Left kidney (tissue), 8 donors: ENCODE measurements at places on chromosomes 16 and 17. TPM values are rescaled to one million over a fixed set of nuclear protein-coding genes. Genes with fewer than 3 reads are reported as not detected.

GRCh38 chr17:74148901-74149596 is 54.4 kb upstream of the RPL38 start:
- DNase-seq, result no peak

DNA sequence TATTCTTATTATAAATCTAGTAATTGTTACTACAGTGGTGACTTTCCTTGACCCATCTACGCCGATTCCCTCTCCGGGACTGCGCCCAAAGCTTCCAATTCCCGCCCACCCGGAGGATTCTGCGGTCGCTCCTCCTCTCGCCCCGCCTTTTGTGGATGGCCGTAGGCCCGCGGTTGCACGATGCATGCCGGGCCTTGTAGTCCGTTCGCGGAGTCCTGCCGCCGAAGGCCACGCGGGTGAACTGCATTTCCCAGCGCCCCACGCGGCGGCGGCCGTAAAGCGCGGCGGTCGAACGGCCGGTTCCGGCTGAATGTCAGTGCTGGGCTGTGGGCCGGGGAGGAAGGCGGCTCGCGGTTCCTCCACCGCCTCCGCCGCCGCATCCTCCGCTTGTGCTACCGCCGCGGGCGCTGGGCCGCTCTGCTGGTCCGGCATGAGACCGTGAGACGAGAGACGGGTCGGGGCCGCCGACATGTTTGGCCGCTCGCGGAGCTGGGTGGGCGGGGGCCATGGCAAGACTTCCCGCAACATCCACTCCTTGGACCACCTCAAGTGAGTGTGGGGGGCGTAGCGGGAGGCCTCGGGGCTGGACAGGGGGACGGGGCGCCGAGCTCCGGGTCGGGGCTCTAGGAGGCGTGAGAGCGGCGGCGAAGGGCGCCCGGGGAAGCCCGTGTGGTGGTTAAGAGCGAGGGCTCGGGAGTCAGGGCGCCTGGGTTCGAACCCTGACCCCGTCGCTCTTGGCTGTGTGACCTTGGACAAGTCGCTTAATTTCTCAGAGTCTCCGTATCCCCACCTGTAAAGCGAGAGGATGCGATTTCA is at the start of gene CLEC16A:
TSS of gene CLEC16A (plus strand) at position 316 of the 816 bp plus-strand sequence. CDS start at position 470, 154 bp downstream.
- DNase-seq, result peak; percentile 93

DNA sequence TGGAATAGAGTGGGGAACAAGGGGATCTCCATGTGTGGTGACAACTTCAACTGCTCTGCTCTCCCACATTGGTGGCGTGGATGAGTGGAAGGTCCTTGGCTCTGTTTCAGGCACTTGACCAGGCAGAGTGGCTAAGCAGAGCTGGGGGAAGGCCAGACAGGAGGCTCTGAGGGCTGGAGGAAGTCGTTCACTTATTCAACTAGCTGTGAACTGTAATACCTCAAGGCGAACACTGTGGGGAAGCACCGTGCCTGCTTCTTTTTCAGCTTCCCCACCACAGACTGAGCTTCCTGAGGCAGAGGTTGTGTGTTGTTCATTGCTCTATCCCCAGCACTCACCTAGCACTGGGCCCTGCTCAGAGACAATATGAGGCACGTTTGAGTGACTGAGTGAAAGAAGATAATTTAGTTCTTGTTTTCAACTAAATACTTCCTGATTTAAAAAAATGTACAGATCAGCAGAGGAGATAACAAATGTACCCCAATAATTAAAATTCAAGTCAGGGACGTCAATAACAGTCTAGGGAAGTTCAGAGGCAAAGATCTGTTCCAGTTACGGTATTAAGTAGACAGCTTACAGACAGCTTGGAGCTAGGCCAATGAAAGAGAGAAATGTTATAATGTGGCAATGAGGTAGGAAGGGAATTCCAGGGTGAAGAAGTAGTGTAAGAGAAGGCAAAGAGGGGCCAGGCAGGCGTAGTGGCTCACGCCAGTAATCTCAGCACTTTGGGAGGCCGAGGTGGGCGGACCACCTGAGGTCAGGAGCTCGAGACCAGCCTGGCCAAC is 34.7 kb downstream of the MYO18A start:
- peak; percentile 59 for DNase-seq

The MRC2 gene
- polyA plus RNA-seq, result 54.6 TPM

DNA sequence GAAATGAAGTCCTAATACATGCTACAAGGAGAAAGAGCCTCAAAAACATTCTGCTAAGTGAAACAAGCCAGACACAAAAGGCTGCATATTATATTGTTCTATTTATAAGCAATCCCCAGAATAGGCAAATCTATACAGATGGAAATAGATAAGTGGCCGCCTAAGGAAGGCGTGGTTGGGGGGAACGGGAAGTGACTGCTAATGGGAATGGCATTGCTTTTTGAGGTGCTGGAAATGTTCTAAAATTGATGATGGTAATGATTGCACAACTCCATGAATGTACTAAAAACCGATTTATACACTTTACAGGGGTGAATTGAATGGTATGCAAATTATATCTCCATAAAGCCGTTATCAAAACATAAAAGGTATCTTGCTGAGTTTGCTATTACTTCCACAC is 67.7 kb downstream of the GAS7 start:
- DNase-seq, result no peak

DNA sequence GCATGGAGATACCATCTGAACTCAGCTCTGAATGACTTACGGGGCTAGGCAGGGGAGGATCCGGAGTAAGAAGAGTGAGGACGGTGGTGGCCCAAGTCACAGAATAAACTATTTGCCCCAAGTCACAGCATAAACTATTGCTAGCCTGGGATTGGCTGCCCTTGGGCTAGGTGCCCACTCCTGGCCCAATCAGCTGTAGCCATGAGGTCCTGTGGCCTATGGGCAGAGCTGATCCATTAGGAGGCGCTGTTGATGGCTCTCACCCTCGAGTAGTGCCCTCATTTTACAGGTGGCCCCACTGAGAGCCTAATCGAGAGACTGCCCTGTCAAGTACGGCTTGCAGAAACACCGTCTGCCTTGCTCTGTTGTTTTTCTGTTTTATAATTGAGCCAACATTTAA is 62.3 kb upstream of the ZNF423 start:
- DNase-seq, result no peak

- DNase-seq, result no peak
Observed at GRCh38 chr16:11706180-11706742, 36.4 kb downstream of the TXNDC11 start.
